ENCODE measurements at places on chromosomes 3 and 15.

DNA sequence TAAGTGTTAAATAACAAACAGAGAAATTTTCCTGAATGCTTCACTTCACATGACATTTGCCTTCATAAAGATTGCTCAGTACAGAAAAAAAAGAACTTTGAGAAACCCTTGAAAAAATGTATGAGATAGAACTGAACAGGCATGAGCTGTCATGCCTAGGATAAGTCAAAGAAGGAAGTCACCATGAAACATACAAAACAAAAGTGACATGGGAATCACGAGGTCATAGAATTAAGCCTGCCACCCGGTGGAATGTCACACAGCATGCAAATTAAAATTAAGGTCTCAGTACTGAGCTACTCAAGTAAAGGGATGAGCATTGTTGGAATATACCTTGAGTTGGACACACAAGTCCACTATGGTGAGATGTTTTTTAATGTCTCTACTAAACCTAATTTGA is 652.5 kb upstream of the NECTIN3 start:
- no peak for DNase-seq

DNA sequence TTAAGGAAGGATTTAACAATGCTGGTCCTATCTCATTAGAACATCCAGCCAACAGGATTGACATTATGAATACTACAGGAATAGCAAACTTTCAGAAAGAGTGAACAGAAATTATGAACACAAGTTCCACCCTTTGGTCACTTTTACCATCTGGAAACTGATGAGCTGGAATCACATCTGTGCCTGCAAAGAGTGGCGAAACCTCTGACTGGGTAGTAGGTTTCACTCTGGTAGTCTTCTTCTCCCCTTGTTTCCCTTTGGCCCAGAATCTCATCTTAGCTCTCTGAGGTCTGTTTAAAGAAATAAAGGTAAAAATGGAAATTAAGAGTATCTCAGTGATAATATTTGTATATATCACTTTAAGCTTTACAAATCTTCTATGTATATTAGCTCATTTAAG is 73.1 kb downstream of the NR2E3 start:
- DNase-seq: no peak

DNA sequence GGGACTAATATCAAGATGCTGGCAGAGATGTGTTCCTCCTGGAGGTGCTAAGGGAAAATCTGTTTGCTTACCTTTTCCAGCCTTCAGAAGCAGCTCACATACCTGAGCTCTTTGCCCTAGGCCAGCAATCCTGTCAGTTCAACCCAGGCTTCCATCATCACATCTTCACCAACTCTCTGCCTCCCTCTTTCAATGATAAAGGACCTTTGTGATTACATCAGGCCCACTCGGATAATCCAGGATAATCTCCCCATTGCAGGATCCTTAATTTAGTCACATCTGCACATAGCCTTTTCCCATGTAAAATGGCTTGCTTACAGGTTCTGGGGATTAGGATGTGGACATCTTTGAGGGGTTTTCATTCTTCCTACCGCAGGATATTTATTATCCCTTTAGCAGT is 58.3 kb downstream of the NSUN3 start:
- no peak for DNase-seq

DNA sequence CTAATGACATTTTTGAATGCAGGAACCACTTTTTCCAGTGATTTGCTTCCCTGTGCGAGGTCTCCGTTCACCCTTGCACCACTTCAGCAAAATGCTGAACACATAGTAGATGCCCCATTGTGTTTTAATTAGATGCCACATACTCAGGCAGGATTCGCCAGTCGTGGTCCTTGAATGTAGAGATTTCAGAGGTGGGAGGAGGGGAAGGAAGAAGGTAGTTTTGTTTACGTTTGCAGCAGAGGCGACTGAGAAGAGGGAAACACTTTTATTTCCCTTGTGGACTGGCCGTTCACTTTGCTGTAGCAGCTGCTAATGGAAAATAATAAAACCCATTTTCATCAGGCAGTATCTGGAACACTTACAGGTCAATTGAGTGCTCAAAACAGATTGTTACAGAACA is 262.8 kb upstream of the TBL1XR1 start:
- no peak for DNase-seq

GRCh38 chr3:118842147-118842863 is 192.3 kb downstream of the IGSF11 start:
- DNase-seq: no peak

- no peak for DNase-seq
Measured at GRCh38 chr3:104206925-104207324, 1159.8 kb upstream of the ALCAM start.

DNA sequence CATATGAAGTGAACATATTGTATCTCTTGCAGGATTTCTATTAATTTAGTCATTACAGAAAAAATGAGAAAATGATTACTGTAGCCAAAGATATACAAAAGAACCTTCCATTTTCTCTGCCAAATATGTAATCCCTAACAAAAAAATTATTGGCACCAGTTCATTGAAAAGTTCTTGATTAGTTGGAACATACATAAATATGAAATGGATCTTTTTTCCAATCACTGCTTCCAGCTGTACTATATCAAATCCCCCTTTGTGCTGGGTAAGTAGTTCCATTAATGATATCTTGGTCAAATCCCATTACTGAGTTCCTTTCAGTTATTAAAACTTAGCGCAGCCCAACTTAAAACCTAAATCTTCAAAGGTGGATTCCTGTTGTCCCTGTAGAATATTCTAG is 263.8 kb downstream of the SLC9A9 start:
- no peak for DNase-seq

GRCh38 chr3:105274958-105275357 is 91.8 kb upstream of the ALCAM start:
- no peak for DNase-seq

DNA sequence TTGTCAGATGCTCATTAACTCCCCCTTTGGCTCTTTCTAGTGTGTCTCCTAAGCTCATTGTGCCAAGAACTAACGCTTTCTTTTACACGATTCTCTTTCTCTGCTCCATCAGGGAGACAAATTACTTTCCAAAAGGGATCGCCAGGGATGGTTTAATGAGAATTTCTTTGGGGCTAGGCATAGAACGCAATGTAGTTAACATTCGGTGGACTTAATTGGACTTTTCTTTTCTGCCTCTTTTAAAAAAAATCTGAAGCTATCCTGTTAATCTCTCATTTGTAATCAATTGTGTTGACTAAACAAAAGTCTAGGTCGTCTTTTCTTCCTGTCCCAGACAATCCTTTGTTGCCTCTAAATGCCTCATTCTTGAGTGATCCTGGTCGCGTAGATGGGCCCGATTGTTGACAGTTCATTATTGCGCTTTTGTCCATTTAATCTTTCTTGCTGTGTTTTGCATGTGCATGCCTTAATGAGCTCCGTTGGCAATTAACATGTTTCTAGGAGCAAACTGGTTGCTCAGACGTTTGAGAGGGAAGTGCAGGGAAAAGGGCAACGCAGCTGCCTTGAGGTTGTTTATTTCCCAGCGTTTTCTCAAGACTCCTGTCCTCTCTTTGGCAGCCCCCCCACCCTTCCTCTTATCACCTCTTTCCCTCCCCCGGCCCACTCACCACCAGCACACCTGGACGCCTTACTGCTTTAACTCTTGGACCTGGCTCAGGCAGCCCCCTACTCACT is 7.8 kb downstream of the FEZF2 start:
- no peak for DNase-seq

DNA sequence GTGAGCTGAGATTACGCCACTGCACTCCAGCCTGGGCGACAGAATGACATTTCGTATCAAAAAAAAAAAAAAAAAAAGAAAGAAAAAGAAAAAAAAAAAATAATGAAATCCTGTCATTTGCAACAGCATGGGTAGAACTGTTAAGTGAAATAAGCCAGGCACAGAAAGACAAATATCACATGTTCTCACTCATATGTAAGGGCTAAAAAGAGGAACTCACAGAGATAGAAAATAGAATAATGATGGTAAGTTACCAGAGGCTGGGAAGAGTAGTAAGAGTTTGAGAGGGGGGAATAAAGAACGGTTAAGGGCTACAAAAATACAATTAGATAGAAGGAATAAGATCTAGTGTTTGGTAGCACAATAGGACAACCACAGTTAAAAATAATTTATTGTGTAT is 19.7 kb downstream of the DENND6A start:
- no peak for DNase-seq

DNA sequence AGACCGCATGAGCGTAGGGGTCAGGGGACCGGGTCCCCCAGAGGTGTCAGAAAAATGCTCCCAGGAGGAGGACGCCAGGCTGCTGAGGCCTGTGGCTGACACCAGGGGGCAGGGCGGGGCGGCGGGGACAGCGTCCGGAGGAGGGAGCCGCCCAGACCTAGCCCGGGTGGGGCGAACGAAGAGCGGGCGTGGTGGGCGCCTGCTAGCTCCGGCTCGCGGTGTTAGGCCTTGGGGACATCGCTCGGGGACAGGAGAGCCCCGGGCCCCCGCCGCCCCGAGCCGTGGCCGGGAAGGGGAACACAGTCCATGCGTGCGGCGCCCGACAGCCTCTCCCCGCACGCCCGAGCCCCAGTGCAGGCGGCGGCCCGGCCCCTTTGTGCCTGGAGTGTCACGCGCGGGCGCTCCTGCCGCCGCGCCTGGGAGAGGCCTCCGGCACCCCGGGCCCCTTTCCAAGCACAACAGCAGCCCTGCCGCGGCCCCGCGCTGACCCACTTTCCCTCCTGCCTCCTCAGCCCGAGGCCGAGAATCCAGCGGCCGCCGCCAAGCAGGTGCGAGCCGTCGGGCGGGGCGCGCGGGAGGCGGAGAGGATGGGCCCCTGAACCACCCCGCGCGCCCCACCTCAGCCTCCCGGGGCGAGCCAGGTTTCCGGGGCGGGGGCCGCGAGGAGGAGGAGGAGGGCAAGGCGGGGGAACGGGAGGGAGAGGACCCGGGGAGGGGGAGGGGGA is 111.0 kb upstream of the KLF13 start:
- peak; percentile 96 for DNase-seq

GRCh38 chr3:4494895-4495264 is 1.7 kb downstream of the ITPR1 start:
- no peak for DNase-seq

GRCh38 chr3:16338999-16339398 is 74.0 kb downstream of the OXNAD1 start:
- DNase-seq: no peak

DNA sequence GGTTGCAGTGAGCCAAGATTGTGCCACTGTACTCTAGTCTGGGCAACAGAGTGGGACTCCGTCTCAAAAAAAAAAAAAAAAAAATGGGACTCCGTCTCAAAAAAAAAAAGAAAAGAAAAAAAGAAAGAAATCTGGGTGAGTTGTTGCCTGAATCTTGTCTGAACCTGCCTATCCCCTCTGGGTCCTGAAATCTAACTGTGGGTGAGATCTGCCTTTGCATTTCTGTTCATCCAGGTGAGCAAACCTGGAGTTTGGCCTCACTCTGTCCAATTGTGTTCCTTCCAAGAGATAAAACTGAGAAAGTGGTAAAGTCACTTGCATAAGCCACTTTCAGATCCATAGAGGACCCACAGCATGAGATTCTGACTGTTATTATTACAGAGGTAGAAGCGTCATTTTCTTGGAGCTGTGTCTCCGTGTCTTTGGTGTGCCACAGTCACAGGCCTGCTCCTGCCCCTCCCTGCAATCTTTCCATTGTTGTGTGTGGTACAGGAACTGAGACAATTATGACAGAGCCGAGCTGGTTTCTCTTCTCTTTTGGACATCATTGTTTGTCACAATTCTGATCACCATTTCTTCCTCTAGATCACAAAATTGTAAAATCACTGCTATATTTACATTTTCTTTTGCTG is 235.9 kb downstream of the LPP start:
- no peak for DNase-seq

- DNase-seq: peak; percentile 87
Measured at GRCh38 chr3:190514413-190515153, 698 bp downstream of the IL1RAP start.

GRCh38 chr3:72537448-72537847 is 310.8 kb downstream of the SHQ1 start:
- DNase-seq: no peak

- DNase-seq: no peak
Measured at GRCh38 chr3:147906285-147906684, 497.1 kb downstream of the ZIC1 start.

DNA sequence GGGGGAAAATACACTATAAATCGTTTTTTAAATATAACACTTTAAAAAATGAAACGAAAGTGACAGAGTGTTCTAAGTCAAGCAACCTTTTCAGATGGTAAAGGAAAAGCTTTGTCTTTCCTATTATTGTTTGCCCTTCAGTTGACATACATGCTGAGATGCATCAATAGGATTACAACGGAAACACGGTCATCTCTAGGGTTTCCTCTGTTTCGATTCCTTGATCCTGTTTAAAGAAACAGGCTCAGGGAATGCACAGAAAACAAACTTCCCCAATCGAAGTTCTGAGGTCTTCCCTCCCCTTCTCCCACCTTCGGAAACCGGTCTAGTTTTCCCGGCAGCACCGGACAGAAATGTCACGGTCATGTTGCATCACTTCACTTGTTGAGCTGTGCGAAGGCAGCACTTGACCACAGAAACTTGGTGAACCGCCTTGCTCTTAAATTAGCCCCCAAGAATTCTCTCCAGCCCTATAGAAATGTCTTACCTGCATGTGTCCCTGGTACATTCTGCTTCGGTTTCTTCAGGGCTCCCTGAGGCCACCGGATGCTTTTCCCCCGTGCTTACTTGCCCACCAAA is 556 bp downstream of the PEX5L start:
- no peak for DNase-seq

DNA sequence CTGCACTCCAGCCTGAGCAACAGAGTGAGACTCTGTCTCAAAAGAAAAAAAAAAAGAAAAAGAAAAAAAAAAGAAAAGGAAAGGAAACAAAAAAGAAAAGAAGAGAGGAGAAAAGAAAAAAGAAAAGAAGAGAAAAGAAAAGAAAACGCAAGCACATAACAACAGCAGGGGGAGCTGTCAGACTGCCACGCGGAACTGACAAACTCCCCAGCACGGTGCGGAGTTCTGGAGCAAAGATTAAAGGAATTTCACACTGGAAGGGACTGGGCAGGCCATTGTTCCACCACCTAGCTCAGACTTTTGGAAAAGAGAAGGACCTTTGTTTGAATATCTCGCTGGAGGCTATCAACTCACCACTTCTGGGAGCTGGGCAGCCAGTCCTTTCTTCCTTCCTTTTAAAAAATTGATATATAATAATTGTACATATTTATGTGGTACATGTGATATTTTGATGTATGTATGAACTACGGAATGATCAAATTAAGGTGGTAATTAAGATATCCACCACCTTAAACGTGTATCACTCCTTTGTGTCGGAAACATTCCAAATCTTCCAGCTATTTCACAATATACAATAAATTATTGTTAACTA is 40.5 kb downstream of the DPPA2 start:
- DNase-seq: no peak

DNA sequence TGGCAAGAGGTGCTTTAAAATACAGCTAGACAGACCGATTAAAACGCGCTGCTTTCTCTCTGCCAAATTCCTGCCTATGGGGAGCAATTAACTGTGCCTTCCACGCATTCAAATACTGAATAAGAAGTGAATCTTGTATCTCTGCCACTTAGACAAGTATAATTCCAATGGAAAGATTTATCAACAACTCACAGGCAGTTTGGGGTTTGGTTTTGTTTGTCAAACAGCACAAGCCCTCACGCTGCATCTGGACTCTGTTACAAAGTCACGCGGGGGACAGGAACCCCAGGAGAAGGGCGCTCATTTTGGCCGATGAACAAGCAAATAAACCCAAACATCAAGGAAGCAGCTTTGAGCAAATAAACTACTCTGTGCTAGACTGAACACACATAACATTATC is 61.8 kb upstream of the TMCO5A start:
- DNase-seq: no peak

GRCh38 chr3:39541917-39542329 is 74.4 kb downstream of the MOBP start:
- DNase-seq: no peak

- peak; percentile 89 for DNase-seq
Measured at GRCh38 chr3:126180477-126181397, at the start of gene ALDH1L1. Gene ALDH1L1 (minus strand): TSS chr3:126180586. CDS start chr3:126160979, 19,607 bp downstream.

GRCh38 chr3:175356899-175357324 is 497.8 kb downstream of the NAALADL2 start:
- no peak for DNase-seq

All from posterior vena cava (tissue), 2 donors.